ENCODE measurements at places on chromosomes 4 and X.

DNA sequence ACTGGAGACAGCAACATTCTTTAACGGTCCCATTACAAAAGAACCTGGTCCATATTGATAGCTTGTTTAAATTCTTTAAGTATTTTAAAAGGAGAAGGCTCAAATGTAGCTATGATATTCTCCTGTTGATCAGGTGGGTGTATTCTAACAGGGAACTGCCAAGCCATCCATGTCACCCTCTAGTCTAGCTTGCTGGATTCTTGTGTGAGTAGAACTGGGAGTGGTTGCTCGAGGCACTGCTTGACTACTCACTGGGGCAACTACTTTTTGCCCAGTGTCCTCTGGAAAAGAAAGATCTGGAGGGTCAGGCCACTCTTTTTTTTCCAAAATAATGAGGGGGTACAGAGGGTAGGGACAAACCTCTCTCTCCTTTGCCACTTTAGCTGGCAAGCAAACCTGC lies 155.1 kb downstream of the ZNF518B start:
- DNase-seq = no peak

GRCh38 chr4:10743357-10743756 lies 58.8 kb upstream of the CLNK start:
- no peak for DNase-seq

GRCh38 chr4:41172786-41173185 lies 41.6 kb downstream of the APBB2 start:
- DNase-seq = no peak

DNA sequence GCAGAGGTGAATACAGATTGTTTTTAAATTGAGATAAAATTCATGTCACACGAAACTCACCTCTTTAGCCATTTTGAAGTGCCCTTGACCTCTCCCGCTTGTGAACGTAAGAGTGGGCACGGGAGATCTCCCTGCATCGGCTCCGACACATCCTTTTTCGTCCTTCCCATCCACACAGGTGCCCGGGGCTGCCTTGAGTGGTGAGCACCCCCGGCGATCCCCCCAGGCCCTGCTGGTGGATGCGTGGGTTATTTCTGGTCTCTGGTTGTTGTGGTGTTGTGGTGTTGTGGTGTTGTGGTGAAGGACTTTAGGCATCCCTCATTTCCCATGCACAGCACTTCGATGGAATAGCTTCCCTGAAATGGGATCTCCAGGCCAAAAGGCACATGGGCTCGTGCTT lies 46.1 kb downstream of the PSAPL1 start:
- DNase-seq = no peak

GRCh38 chr4:35689870-35690269 lies 554.4 kb downstream of the ARAP2 start:
- no peak for DNase-seq

GRCh38 chr4:117550085-117550484 lies 464.7 kb upstream of the TRAM1L1 start:
- DNase-seq = no peak

GRCh38 chrX:103464072-103464773 lies 55.1 kb downstream of the RAB40A start:
- no peak for DNase-seq

DNA sequence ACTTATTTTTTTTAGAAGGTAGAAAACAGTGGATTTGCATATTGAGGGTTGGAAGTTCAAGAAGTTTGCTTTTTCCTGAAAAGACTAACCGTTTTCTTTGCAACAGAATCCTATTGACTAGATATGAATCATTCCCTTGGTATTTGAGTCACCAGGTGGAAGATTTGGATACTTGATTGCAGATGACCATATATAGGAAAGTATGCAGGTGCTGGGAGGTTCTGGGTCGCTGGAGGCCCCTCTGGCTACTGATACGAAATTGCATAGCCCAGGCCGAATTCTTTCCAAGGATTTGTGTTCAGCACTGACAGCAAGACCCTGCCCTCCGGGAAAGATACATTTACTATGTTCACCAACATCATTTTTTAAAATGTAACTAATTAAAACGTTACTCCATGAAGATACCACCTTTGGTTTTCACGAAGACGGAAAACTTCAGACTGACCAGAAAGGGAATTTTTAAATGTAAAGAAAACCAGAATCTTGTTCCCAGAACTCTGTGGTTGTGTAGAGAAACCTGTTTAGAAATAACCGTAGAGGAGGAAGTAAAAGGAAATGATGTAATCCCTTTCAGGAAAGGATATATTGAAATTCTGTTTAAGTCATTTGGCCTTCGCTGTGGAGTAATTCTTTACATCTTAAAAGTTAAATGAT lies 946 bp downstream of the ANXA3 start:
- peak; percentile 88 for DNase-seq

DNA sequence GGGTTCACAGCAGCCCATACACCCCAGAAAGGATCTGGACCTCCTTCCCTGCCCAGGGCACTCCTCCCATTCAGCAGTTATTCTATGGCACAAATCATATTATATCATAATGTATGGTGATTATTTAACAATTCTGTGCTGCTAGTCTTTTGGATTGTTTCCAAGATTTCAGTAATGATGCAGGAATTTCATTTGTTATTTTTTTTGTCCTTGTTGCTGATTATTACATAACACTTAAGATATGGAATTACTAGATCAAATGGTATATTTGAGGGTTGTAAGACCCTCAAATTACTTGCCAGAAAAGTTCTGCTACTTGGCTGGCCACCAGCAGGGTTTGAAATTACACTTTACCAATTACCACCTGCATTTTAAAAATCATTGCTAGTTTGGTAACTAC lies 36.4 kb downstream of the QDPR start:
- DNase-seq = no peak

DNA sequence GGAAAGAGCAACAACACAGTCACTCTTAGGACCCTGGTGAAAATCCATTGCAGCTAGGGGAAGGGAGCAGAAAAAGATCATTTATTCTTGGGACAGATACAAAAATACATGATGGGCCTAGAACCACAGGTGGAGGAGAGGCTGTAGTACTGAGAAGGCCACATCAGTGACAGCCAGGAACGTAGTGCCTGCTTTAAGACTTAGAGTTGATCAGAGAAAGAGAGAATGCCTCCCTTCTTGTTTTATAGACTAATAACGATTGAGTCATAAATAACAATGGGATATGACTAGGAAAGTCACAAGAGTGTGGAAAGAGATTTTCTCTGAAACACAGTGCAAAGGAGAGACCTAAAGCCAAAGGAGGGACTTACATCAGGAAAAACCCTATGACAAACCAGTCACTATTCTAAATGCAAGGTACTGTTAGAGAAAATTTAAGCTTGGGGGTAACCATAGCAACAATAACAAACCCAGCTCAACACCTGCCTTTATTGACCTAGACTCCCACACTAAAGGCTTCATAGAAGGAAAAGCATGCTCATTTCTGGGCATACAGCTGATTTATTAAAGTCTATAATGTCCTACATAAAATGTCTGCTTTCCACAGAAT lies 1015.0 kb upstream of the GRID2 start:
- no peak for DNase-seq

GRCh38 chr4:126710935-126711334 lies 921.8 kb upstream of the INTU start:
- peak; percentile 18 for DNase-seq

DNA sequence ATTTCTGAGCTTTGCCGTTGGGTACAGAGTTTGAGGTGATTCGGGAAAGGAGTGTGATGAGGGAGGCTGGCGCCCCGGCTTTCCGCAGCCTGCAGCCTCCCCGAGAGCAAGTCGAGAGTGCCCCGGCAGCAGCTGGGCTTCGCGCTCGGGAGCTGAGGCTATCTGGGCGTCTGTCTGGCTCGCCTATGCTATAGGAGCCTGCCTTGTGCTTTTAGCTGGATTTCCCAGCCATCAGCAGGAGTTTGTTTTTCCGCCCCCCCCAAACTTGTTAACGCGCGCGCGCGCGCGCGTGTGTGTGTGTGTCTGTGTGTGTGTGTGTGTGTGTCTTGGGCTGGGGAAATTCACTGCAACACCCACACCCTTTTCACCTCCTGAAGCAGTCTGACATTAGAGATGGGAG lies 765 bp upstream of the DGKK start:
- no peak for DNase-seq

Data from RWPE1 (cell line).